Activated CD4-positive, alpha-beta T cell treated with anti-CD3 and anti-CD28 coated beads, Interleukin-2, amount 10 ng/mL, durations not matched to agents 7 days and 5 days (primary cell): ENCODE measurements at places on chromosomes 3 and 15.

GRCh38 chr15:80856809-80857377 lies 77.7 kb downstream of the CEMIP start:
- no peaks in the 10 kb centered on the region for H3K36me3 ChIP-seq
- H3K27ac ChIP-seq = peak overlapping the region; percentile 74
- peak; percentile 29 for DNase-seq
- peak overlapping the region; percentile 3 for H3K4me3 ChIP-seq
- peaks cover 24% of the 10 kb centered on the region for H3K4me1 ChIP-seq

GRCh38 chr3:57890874-57891273 lies 117.3 kb upstream of the FLNB start:
- no peak for DNase-seq
- no peak overlapping the region for H3K4me3 ChIP-seq
- peaks cover 9% of the 10 kb centered on the region for H3K36me3 ChIP-seq
- H3K4me1 ChIP-seq = no peaks in the 10 kb centered on the region
- no peaks in the 10 kb centered on the region for H3K27me3 ChIP-seq

DNA sequence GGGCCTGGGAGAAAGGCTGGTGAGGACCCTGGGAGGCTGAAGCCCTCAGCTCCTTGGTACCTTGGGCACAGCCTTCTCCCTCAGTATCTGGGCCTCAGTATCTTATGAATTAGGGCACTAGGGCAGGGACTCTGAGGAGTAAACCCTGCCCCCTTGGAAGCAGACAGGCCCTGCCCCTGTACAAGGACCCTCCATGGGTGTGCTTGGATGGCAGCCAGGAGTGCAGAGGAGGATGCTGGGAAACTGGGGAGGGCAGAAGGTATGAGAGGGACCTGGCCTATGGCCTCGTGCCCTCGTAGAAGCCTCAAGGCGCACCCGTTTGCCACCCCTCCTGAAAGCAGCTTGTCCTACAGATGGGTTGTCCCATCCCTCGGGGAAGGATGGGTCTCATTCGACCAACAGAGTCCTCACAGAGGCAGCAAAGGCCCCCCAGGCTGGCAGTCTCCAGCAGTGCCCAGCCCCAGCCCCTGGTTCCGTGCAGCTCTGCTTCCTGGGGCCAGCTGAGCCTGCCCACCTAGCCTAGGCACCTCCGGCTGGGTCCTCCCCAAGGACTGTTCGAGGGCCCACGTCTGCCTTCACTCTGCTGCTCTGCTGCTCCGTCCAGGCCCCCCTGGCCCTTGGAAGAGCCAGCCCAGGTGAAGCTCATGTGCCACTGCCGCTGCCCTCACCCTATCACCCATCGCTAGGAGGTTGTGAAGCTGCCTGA lies 15.3 kb upstream of the SEMA3F start:
- no peak overlapping the region for H3K4me3 ChIP-seq
- no peaks in the 10 kb centered on the region for H3K36me3 ChIP-seq
- no peaks in the 10 kb centered on the region for H3K27me3 ChIP-seq
- peaks cover 11% of the 10 kb centered on the region for H3K4me1 ChIP-seq

- DNase-seq = no peak
- peaks cover 45% of the 10 kb centered on the region for H3K36me3 ChIP-seq
- no peak overlapping the region for H3K27ac ChIP-seq
- no peak overlapping the region for H3K4me3 ChIP-seq
- no peaks in the 10 kb centered on the region for H3K27me3 ChIP-seq
These were observed 30.8 kb upstream of the ARF4 start for GRCh38 chr3:57627976-57628375.

GRCh38 chr3:102174312-102174712 lies 260.5 kb upstream of the ZPLD1 start:
- no peaks in the 10 kb centered on the region for H3K27me3 ChIP-seq
- H3K27ac ChIP-seq = no peak overlapping the region
- no peaks in the 10 kb centered on the region for H3K36me3 ChIP-seq
- DNase-seq = no peak
- no peak overlapping the region for H3K4me3 ChIP-seq

DNA sequence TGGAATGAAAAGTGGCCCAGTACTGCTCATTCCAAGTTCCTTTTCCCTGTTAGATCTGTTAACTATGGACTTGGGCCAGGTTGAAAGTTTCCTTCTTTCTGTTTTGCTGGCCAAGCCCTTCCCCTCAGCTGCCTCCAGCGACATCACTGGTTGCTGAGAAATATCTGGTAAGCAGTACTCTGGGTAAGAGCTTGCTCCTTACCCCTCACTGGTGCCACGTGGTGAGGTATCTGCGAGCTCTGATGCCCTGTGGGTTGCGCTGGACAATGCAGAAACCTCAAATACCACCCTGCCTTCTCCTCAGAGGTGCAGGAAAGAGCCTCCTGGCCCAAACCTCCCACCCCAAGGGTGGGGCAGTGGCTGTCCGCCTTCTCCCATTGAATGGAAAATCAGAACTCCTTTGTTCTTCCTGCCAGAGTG lies 42.9 kb upstream of the APH1B start:
- H3K27ac ChIP-seq = no peak overlapping the region
- DNase-seq = no peak
- no peaks in the 10 kb centered on the region for H3K27me3 ChIP-seq
- peaks cover 65% of the 10 kb centered on the region for H3K4me1 ChIP-seq

- no peaks in the 10 kb centered on the region for H3K27me3 ChIP-seq
- peaks cover 7% of the 10 kb centered on the region for H3K4me1 ChIP-seq
- H3K4me3 ChIP-seq = no peak overlapping the region
- H3K27ac ChIP-seq = no peak overlapping the region
- no peaks in the 10 kb centered on the region for H3K36me3 ChIP-seq
These were observed 47.1 kb downstream of the FLNB start for GRCh38 chr3:58055314-58055713.

GRCh38 chr3:52379610-52380009 lies 63.5 kb downstream of the DNAH1 start:
- no peaks in the 10 kb centered on the region for H3K4me1 ChIP-seq
- H3K36me3 ChIP-seq = no peaks in the 10 kb centered on the region
- H3K27me3 ChIP-seq = no peaks in the 10 kb centered on the region
- no peak for DNase-seq
- H3K4me3 ChIP-seq = no peak overlapping the region
- H3K27ac ChIP-seq = no peak overlapping the region

- peaks cover 5% of the 10 kb centered on the region for H3K4me1 ChIP-seq
- H3K27ac ChIP-seq = no peak overlapping the region
- DNase-seq = no peak
These were observed 10.1 kb downstream of the ARHGAP31 start for GRCh38 chr3:119304201-119304713.

GRCh38 chr15:34314491-34315490 lies 22.8 kb downstream of the SLC12A6 start:
- no peak for DNase-seq
- H3K27ac ChIP-seq = no peak overlapping the region
- H3K36me3 ChIP-seq = peaks cover 21% of the 10 kb centered on the region
- H3K27me3 ChIP-seq = no peaks in the 10 kb centered on the region
- H3K4me3 ChIP-seq = no peak overlapping the region

DNA sequence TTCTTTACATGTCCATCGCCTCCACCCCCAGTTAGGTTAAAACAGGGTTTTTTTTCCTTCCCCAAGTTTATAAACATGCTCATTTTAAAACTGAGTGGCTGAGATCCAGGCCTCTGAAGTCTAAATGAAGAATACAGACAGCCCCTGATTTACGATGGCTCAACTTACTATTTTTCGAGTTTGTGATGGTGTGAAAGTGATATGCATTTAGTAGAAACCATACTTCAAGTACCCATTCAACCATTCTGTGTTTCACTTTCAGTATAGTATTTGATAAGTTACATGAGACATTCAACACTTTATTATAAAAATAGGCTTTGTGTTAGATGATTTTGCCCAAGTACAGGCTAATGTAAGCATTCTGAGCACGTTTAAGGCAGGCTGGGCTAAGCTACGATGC lies 30.5 kb upstream of the GNB5 start:
- H3K36me3 ChIP-seq = peaks cover 9% of the 10 kb centered on the region
- H3K4me1 ChIP-seq = peaks cover 36% of the 10 kb centered on the region
- peak overlapping the region; percentile 80 for H3K4me3 ChIP-seq
- no peak for DNase-seq

- H3K4me3 ChIP-seq = no peak overlapping the region
- no peak overlapping the region for H3K27ac ChIP-seq
- H3K36me3 ChIP-seq = peaks cover 57% of the 10 kb centered on the region
These were observed 80.2 kb downstream of the CBLB start for GRCh38 chr3:105788593-105788992.

DNA sequence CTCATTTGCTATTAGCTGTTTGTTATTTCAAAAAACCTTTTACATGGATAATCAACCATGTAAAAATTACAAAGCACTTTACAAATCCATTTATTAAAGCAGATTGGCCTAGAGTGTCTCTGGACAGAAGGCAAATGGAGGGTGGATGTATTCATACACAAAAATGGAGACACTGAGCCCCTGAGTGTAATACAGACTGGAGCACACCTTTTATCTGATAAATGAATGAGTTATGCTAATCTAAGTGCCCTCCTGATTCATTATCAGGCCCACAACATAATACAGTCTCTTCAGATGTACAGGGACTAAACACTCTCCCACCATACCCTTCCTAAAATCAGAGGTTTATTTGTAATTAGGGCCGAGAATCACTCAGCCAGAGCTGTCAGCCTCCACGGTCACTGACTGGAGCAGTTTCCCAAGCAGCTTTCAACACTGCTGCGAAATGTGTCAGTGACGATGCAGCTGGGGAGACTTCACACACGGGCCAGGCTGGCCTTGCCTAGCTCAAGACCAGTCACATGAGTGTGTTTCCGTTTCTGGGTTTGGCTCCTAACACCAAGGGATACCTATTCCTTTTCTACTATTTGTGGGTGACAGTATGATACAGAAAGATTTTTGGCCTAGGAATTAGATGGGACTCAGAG lies 271.8 kb downstream of the ZIC1 start:
- H3K27me3 ChIP-seq = no peaks in the 10 kb centered on the region
- H3K4me3 ChIP-seq = no peak overlapping the region
- no peak overlapping the region for H3K27ac ChIP-seq
- no peaks in the 10 kb centered on the region for H3K4me1 ChIP-seq
- no peaks in the 10 kb centered on the region for H3K36me3 ChIP-seq

- no peaks in the 10 kb centered on the region for H3K27me3 ChIP-seq
- peaks cover 88% of the 10 kb centered on the region for H3K4me1 ChIP-seq
- DNase-seq = no peak
- peak overlapping the region; percentile 62 for H3K27ac ChIP-seq
These were observed 50.3 kb downstream of the CHSY1 start for GRCh38 chr15:101201411-101202174.

DNA sequence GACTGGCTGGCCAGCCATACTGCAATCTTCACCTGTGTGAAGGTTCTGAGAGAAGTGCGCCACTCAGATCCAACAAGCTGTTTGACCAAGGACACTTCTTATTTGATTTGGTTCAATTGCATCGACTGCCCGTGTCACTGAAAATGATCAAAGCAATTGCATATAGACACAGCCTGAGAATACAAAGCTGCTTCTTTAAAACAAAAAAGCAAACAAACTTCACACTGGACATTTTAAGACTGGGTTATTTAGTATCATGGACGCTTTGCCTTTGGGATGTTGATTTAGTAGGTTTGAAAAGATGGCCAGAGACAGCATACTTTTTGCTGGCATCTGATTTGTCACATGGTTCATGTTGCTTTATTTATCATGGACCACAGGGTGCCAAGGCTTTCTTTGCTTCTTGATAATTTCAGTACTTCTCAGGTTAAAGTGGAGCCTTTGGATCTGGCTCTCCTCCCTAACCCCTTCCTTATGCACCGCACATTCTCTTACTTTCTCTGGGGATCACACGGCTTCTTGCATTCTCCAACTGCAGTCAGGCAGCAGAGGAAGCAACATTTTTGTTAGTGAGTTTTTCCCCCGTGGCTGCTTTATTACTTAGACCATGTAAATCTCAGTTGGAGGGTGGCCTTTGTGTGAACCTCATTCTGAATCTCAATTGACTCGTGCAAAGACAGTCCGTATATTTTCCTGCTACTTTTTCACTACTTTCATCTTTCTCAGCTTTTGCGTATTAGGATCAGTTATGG lies 151.0 kb downstream of the CD47 start:
- H3K27me3 ChIP-seq = peaks cover 3% of the 10 kb centered on the region
- no peak overlapping the region for H3K27ac ChIP-seq
- no peak overlapping the region for H3K4me3 ChIP-seq
- DNase-seq = no peak
